Fibroblast of lung (primary cell): ENCODE measurements at places on chromosomes 2 and 18. TPM values are rescaled to one million over a fixed set of nuclear protein-coding genes. Genes with fewer than 3 reads are reported as not detected.

- peak; percentile 77 for DNase-seq
- H3K4me3 ChIP-seq: peak overlapping the region; percentile 51
- H3K27me3 ChIP-seq: no peaks in the 10 kb centered on the region
- H3K36me3 ChIP-seq: no peaks in the 10 kb centered on the region
Measured at GRCh38 chr18:76620321-76621170, 125.5 kb upstream of the ZNF516 start.

GRCh38 chr2:230319211-230319862 lies 7.7 kb upstream of the SP140L start:
- no peaks in the 10 kb centered on the region for H3K27me3 ChIP-seq
- H3K36me3 ChIP-seq: no peaks in the 10 kb centered on the region

DNA sequence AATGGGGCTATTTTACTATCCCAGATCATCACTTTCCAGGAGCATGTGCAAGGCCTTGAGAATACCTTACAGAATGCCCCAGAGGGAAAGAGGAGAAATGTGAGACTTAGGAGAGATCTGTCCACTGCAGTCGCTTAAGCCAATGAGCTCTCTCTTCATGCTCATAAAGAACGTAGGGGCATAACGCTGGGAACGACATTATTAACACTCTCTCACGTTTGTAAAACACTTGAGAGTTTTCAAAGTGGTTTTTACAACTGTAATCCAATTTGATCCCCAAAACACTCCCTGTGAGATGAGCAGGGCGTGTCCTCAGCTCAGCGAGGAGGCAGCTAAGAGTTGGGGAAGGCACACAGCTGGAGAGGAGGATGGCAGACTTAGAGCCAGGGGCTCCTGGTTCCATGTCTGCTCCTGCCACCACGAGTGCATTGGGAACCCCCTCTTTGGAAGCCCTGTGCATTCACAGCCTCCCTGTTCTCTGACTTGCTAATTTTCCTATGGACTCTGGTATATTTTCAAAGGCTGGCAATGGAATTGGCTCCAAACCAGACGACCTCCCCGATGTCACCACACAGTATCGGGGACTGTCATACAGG lies 97.4 kb downstream of the PLB1 start:
- H3K36me3 ChIP-seq: no peaks in the 10 kb centered on the region
- no peaks in the 10 kb centered on the region for H3K27me3 ChIP-seq
- no peak overlapping the region for H3K4me3 ChIP-seq
- H3K4me1 ChIP-seq: peaks cover 8% of the 10 kb centered on the region
- no peak for DNase-seq

IL37 gene
- total RNA-seq: not detected in 2 replicates

CREG2 gene
- total RNA-seq: under 0.01 and 0.50 TPM in 2 replicates

HOXD4 gene
- total RNA-seq: not detected in 2 replicates
